Right kidney (tissue), 9 donors: ENCODE measurements at places on chromosomes 13 and 19.

DNA sequence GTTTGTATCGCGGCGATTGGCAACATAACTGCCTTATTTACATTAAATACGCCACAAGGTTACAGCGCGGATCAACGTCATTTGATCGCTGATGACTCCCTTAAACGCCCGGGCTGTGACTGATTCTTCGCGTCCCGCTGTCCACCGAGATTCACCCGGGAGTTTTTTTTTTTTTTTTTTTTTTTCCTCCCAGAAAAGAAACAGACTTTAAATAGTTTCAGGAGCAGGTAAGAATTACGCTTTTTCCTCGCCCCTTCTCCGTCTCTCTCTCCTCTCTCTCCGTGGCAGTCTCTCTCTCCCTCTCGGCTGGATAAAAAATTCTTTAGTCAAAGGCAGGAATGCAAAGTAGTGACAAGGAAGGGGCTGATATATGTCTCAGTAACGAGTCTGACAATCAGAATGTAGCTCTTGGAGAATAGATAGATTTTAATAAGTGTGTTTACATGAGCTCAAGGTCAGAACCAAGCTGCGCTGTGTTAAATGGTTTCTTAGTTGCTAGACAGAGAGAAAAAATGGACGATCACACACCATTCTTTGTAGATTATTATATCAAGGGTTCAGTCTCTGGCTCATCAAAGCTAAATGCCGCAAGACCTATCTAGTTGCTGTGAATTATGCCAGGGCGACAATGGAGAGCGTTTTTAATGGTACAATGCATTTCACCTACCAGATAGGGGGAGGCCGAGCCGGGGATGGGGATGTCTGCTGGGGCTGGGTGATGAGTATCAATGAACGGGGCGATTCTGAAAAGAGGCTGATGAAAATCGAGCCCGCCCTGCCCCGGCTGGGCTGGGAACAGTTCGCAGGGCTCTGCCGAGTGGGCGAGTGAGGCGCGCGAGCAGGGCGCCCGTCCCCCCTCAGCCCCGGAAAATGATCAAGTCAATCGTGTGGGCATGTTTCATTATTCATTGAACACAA, 147.2 kb upstream of the ZNF536 start:
- DNase-seq = peak; percentile 65

DNA sequence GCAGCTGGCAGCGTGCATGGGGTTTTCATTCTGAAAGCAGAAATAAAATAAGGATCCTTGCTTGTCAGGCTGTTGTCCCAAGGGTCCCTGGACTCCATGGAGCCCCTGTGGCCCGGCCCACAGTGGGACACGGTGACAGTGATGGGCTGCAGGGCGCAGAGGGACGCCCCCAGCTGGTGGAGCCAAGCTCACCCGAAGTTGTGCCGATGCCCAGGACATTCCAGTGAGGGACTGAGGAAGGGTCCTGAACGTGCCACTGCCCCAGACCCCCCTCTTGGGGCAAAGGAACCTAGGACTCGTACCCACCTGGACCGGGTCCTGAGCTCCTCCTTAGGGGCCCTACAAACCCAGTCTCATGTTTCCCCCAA, 35.0 kb downstream of the MYO9B start:
- DNase-seq = no peak

DNA sequence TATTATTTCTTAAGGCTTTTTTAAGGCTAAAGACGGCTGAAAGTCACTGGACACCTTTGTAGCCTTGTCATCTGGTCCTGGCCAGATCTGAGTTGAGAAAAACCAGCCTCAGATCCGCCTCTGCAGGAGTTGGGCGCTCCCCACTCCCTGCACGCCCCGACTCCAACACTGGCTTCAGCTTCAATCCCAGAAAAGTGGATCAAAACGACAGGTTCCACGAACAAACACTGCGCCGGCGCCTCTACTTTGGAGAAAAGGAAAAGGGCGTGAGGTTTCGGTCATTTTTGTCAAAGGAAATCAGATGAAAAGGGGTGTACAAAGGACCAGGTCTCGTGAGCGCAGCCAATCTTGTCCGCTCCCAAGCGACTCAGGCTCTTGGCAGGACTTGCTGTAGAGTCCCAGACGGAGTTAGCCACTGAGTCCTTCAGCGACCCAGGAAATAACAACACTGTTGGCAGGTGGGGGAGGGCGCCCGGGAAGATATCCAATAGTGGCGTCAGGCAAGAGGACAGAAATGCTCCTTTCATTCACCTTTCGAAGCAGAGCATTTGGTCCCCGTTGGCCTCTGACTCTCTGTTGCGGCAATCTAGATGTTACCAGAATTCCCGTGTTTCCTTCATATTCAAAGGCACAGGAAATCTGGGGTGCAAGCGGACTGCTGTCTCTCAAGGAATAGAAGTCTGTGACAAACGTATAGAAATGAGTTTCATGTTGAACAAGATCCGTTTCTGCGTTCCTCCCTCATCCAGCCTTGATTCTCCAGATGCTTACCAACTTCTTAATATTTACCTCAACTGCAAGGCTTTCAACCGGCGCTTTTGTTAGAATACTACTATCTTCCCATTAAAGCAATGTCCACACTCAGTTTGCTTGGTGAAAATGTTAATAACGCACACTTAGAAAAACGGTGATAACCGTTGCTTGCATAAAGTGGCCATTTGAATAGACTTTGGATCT, 1.8 kb upstream of the CCNA1 start:
- peak; percentile 53 for DNase-seq

DNA sequence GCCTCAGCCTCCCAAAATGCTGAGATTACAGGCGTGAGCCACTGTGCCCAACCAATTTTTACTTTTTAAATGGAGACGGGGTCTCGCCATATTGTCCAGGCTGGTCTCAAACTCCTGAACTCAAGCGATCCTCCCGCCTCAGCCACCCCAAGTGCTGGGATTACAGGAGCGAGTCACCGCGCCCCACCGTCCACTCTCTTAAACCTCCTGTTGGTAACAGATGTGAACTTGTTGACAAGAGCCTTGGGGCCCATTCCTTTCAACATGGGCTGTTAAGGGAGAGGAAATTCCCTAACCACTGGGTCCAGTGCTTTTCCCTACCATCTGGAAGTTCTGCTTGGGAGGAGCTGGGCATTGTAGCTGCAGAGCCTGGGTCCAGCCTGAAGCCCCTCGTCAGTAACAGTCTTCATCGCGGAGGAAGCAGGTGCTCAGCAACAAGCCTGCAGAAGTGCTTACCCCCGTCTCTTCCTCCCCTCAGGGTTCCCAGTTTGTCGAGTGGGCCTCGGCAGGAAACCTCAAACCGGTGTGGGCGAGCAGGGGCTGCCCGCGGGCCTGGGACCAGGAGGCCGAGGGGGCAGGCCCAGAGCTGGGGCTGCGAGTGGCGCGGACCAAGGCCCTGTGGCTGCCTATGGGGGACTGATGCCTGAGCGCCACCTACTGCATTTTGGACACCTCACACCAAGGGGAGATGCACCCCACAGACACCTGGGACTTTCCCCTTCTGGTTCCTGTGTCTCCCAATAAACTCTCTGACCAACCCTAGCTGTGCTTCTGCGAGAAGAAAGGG, 4.0 kb upstream of the FLT3LG start:
- DNase-seq = no peak

- DNase-seq = no peak
Observed at GRCh38 chr19:4576016-4576933, 16.8 kb upstream of the SEMA6B start.

- DNase-seq = no peak
Observed at GRCh38 chr13:29771247-29771646, 79.2 kb downstream of the UBL3 start.

DNA sequence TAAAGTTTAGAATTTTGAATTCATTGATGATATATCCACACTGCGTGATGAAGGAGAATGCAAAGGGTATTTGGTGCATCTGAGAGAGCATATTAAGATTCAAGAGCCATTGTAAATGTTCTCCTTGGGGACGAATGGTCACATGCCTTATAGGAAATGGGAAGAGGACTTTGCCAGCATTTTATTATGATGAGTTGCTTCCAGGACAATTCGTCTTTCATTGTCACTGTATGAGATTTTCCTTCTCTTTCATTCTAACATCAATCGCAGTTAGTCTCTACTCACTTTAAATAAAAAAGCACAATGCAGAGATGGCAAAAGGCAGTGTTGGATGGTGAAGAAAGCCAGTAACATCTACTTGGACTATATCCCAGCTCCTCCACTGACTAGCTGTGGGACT, 21.4 kb downstream of the WDFY2 start:
- no peak for DNase-seq

GRCh38 chr13:46367617-46368327, 19.3 kb downstream of the RUBCNL start:
- no peak for DNase-seq

DNA sequence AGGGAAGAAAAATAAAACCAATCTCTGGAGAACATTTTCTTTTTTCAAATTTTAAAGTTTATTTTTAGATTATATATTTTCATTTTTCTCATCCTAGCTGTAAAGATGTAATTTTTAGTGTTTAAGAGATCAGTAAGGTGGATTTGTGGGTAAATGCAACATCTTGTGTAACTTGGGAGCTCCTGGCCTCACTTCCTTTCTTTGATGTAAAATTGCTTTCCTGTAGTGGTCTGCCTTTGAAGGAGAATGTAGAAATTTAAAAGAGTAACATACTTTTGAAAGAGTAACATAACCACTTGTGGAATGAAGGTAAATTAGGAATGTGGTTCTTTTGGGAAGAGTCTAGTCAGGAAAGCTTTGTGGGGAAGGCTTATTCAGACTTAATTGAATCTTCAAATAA, 95.7 kb upstream of the AKAP11 start:
- no peak for DNase-seq

DNA sequence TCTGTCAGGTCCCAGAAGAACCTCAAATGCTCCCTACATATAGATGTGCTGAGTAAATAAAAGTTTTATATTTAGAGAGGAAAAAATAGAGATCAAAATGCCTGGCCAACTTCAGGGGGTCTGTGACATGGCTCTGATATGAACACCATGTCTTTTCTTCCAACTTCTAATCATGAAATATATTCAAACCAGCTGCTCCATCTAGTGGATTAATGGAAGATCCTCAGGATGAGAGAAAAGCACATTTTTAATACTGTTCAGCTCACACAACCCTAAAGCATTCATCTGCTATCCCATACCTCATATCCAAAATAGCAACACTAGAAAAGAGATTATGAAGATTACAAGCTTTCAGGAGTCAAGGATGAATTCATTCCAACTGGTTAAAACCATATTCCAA, 56.0 kb upstream of the DOCK9 start:
- no peak for DNase-seq

DNA sequence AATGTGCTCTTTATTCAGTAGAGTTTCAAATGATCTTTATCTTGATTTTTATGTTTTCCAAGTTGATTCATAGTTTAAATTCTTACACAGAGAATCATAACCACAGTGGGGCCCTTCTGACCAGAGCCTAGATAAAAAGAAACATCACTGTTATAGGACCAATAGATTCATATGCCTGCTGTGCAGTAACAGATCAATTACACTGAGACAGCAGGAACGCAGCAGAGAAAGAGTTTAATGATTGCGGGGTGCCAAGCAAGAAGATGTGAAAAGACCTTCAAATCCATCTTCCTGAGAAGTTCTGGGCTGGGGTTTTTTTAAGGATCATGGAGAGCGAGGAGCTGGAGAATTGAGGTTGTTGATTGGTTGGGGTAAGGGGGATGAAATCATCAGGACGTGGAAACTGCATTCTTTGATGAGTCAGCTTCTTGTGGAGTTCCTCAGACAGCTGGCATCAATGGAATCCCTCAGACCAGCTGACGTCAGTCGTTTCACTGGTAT, 346.6 kb downstream of the TBC1D4 start:
- DNase-seq = no peak

DNA sequence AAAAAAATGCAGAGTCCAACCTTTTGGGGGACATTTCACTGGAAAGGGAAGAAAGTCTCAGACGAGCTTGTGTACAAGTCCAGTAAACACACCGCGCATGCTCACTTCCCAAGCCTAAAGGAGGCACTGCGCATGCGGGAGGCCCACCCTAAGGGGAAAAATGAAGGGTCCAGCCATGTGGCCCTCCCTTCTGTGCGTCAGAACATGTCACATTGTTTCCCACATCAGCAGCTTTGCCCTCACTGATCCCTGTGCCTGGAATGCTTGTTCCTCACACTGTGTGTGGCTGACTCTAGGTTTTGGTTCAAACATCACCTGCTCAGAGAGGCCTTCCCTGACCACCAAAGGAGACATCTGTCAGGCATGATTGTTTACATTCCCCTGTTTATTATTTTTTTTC, 4.4 kb downstream of the ELSPBP1 start:
- no peak for DNase-seq

GRCh38 chr19:15218501-15218900, 13.7 kb downstream of the EPHX3 start:
- no peak for DNase-seq

- DNase-seq = no peak
Observed at GRCh38 chr13:68234274-68234673, 1004.1 kb upstream of the PCDH9 start.

DNA sequence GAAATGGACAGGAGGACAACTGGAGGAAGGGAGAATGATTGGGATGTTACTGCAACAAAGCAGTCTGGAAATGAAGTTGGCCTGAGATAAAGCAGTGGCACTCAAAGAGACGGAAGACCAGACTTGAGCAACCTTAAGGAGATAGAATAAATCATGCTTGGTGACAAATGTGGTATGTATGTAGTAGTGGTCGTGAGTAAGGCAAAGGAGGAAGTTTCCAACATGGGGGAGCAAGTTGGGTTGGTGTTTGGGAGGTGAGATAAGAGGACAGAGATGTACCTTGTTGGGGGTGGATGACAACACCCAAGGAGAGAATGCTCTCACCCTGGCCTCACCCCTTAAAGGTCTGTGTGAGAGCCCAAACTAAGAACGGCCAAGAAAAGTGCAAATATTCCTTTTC, 420.5 kb downstream of the DIAPH3 start:
- no peak for DNase-seq

DNA sequence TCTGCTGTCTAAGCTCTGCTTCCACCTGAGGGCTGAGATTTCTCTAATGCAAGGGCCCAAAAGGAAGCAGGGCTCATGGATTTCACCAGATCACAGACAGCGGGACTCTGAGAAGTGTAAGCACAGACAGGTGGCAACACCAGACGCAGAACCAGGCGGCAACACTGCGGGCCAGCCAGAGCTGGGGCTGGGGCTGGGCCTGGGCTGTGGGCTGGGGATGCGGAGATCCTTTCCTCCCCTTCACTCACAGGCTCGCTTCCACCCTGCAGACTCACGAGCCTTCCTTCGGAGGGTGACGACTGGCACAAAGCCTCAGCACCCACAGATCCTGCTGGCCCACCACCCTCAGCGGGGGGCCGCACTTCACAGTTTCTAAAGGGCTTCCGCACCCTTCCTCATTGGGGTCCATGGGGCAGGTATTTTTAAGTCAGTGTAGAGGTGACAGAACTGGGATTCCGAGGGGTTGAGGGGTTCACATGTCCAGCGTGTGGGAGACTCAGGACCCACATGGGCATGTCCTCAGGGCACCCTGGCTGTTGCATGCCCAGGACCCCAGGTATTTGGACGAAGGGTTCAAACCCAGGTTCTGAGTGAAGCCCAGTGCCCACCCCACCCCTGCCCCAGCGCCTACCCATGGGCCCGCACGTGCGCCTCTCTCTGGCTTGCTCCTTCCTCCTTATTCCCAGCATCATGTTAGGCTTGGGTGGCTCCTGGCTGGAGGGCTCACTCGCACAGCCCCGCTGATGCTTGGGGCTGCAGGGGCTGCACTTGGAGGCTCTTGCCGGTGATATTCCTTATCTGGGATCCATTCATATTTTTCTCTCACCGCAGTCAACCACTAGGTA, 137.3 kb upstream of the GPR12 start:
- no peak for DNase-seq

- DNase-seq = no peak
Observed at GRCh38 chr19:13209484-13210338, 59.5 kb downstream of the IER2 start.
